ENCODE measurements at places on chromosomes 3 and 15.

GRCh38 chr3:127092776-127093175 is 100.2 kb upstream of the PRR23E start:
- no peak for DNase-seq

GRCh38 chr15:81346611-81347010 is 22.7 kb upstream of the STARD5 start:
- DNase-seq = no peak

DNA sequence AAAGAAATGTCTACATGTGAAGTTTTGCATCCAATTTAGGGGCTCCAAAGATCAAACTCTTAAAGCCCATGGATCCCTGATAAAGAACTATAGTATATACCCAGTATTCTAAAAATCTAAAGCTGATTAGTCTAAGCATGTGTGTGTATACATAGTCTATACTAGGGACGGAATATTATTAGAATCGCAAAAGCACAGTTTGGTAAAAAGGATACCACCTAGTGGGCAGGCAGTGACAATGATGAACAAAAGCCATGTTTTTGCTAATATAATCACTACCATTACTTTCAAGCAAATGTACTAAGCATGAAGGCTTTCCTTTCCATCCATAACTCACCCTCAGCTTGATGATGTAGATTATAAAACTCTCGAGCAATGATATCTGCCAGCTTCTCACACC is 16.5 kb downstream of the POLQ start:
- DNase-seq = no peak

- no peak for DNase-seq
These were observed 3.1 kb downstream of the ABTB1 start for GRCh38 chr3:127675651-127676391.

DNA sequence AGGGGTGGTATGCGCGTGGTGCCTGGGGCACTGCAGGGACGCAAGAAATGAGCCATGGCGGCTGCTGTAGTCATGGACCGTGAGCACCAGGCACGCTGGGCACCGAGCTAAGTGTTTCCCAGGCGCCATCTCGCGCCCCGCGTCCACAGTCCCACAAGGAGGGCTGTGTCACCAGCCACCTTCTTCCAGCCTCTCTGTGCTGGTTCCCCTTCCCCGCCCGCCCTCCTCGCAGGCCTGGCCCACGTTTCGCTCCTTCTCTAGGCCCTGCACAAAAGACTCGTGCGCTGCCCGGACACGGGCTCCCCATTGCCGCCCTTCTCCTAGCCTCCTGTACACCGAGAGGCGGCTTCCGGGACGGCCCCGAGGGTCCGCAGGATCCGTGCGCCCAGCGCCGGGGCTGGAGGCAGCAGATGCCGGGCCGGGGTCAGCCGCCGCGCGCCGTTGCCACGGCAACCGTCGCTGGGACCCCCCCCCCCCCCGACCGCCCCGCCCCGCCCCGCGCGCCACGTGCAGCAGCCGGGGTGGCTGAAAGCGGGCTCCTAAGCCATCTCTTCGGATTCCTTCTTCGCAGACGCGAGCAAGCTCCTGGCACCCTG is 113.4 kb downstream of the SRGAP3 start:
- DNase-seq = no peak

- DNase-seq = no peak
These were observed 199.6 kb upstream of the EIF1B start for GRCh38 chr3:40109641-40110490.

GRCh38 chr3:195421400-195421799 is 21.4 kb downstream of the ACAP2 start:
- no peak for DNase-seq

GRCh38 chr3:17765819-17766472 is 23.5 kb upstream of the TBC1D5 start:
- no peak for DNase-seq

- no peak for DNase-seq
These were observed 783 bp upstream of the ISG20 start for GRCh38 chr15:88637841-88638625.

GRCh38 chr3:173748105-173748504 is 350.6 kb downstream of the NLGN1 start:
- no peak for DNase-seq
